A549 treated with ZK216348 at 1 μM for 4 hours (cell line): ENCODE measurements at places on chromosomes 12 and 14. TPM values are rescaled to one million over a fixed set of nuclear protein-coding genes. Genes with fewer than 3 reads are reported as not detected.

The ASB2 gene
- 0.60 to 2.0 TPM (median 1.0 TPM) in 5 replicates for total RNA-seq

The TOMM20L gene
- not detected in 5 replicates for total RNA-seq

The STON2 gene
- total RNA-seq: 0.93 to 1.6 TPM (median 1.0 TPM) in 5 replicates

The LRRC10 gene
- not detected in 5 replicates for total RNA-seq

The MUCL1 gene
- not detected in 5 replicates for total RNA-seq

The VRTN gene
- total RNA-seq: not detected in 5 replicates

The INSM2 gene
- total RNA-seq: 0.07 TPM in 1 of 5 replicates, not detected in the others

The IL31 gene
- total RNA-seq: not detected in 5 replicates

The CLEC9A gene
- not detected in 5 replicates for total RNA-seq

The CCDC175 gene
- total RNA-seq: not detected in 5 replicates

The MYRFL gene
- not detected in 5 replicates for total RNA-seq

The GLT1D1 gene
- not detected in 5 replicates for total RNA-seq

The SDR9C7 gene
- total RNA-seq: not detected in 5 replicates

The RASSF8 gene
- 7.2 to 12.6 TPM (median 9.7 TPM) in 5 replicates for total RNA-seq

The GLT8D2 gene
- total RNA-seq: 0.20 to 0.59 TPM (median 0.21 TPM) in 4 of 5 replicates, not detected in the other

The NKX2-1 gene
- 0.11 TPM in 1 of 5 replicates, not detected in the others for total RNA-seq

The SLC35F4 gene
- not detected in 5 replicates for total RNA-seq

The GUCY2C gene
- total RNA-seq: 0.12 TPM in 1 of 5 replicates, not detected in the others

The KCNC2 gene
- total RNA-seq: not detected in 5 replicates
